Esophagus squamous epithelium (tissue), 5 donors: ENCODE measurements at places on chromosomes 2 and 18.

DNA sequence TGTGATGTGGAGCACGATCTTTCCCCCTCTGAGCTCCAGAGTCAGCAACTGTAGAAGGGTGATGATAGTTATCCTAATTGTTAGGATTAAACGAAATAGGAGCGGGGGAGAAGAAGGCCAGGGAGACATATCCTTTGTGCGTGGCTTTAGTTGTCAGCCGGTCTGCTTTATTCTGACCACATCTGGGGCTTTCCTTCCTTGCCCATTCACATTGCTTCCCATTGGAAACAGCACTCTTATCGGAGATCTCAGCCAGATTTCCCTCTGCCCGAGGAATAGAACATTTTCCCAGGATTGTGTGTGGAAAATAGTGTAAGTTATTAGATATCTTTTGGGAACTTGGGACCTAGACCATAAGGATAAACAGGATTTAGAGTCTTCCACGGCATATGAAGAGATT, 1.5 kb downstream of the RALB start:
- H3K4me1 ChIP-seq = peaks cover 40% of the 10 kb centered on the region
- H3K36me3 ChIP-seq = no peaks in the 10 kb centered on the region
- H3K27me3 ChIP-seq = no peaks in the 10 kb centered on the region
- H3K27ac ChIP-seq = peak overlapping the region; percentile 88
- no peak for DNase-seq

DNA sequence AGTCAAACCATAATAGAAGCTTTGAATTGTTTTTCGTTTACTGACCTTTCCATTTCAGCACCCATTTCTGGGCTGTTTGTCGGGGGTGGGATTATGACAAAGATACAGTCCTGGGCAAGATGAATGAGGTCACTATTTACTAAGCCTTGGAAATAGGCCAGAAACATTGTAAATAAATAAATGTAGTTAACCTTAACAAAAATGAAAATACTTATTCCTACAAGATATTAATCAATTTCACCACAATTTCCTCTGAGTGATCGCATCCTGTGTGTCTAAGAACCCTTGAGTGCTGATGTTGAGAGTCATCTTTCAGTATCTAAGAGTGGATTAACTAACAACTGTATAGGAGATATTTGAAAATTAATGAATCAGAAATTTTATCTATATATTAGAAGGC, 14.0 kb downstream of the ITGA4 start:
- no peak overlapping the region for H3K4me3 ChIP-seq
- no peak overlapping the region for H3K27ac ChIP-seq
- no peak for DNase-seq
- H3K36me3 ChIP-seq = no peaks in the 10 kb centered on the region
- H3K27me3 ChIP-seq = no peaks in the 10 kb centered on the region

GRCh38 chr2:7906431-7906830, 775.4 kb upstream of the ID2 start:
- no peaks in the 10 kb centered on the region for H3K27me3 ChIP-seq
- no peaks in the 10 kb centered on the region for H3K4me1 ChIP-seq
- no peak overlapping the region for H3K4me3 ChIP-seq
- no peak overlapping the region for H3K27ac ChIP-seq
- no peak for DNase-seq

GRCh38 chr18:34801774-34802173, 91.7 kb downstream of the DTNA start:
- H3K4me3 ChIP-seq = no peak overlapping the region
- DNase-seq = no peak
- no peak overlapping the region for H3K27ac ChIP-seq

DNA sequence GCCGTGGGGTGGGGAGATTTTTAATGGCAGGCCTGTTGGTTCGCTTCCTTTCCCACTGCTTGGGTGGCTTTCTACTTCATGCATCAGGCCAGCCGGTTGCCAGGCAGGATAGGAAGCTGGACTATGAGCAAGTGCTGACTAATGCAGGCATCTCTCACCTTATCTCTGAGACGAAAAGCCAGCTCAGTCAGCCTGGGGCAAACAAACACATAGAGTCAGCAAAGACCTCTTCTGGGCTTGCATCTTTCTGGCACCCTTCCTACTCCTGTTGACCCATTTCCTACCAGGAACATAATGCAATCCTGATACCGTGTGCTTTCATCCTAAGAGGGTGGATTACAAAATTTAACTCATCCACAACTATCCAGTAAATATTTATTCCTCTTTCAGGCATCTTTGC, 416.6 kb upstream of the MEX3C start:
- peaks cover 33% of the 10 kb centered on the region for H3K4me1 ChIP-seq
- no peak overlapping the region for H3K27ac ChIP-seq
- H3K36me3 ChIP-seq = no peaks in the 10 kb centered on the region
- H3K27me3 ChIP-seq = no peaks in the 10 kb centered on the region
- no peak overlapping the region for H3K4me3 ChIP-seq
- no peak for DNase-seq

DNA sequence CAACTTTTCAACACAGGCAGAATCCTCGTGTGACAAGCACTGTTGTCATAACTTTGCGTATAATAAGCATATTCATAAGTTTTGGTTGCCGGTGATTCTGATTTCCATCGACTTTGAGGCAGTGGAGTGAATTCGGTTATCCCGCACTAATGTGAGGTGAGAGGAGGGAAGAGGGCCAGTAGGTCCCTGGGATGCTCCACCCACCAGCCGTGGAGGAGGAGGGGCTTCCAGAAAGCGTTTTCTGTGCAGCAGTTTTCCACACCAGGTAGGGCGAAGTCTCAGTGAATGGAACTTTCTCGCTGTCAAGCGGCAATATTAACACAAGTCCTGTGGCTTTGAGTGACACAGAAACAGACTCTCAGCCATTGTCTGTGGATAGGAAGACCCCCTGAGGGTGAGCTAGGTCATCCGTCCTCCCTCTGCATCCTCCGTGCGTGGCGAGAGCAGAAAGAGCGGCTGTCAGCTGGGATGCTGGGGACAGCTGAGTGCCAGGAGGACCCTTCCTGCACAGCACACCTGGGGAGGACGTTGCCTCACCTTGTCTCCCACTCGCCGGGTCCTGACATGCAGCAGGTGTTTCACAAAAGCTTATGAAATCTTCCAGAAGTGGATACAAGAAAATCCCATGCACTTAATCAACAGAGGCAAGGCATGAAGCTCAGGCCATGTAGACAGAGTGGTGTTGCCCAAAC, 67.5 kb downstream of the DCDC2C start:
- no peak overlapping the region for H3K27ac ChIP-seq
- no peaks in the 10 kb centered on the region for H3K36me3 ChIP-seq
- DNase-seq = no peak
- H3K27me3 ChIP-seq = no peaks in the 10 kb centered on the region
- H3K4me3 ChIP-seq = no peak overlapping the region

- H3K4me1 ChIP-seq = no peaks in the 10 kb centered on the region
- DNase-seq = no peak
- no peak overlapping the region for H3K27ac ChIP-seq
- no peaks in the 10 kb centered on the region for H3K36me3 ChIP-seq
These were observed 58.9 kb downstream of the CXCR4 start for GRCh38 chr2:136059036-136059472.
